Lower leg skin (tissue), 4 donors: ENCODE measurements at places on chromosomes 4 and X.

- no peak for DNase-seq
Measured at GRCh38 chr4:184688447-184688846, 38.9 kb downstream of the PRIMPOL start.

- DNase-seq: no peak
Measured at GRCh38 chr4:6542951-6543350, 32.0 kb upstream of the MAN2B2 start.

DNA sequence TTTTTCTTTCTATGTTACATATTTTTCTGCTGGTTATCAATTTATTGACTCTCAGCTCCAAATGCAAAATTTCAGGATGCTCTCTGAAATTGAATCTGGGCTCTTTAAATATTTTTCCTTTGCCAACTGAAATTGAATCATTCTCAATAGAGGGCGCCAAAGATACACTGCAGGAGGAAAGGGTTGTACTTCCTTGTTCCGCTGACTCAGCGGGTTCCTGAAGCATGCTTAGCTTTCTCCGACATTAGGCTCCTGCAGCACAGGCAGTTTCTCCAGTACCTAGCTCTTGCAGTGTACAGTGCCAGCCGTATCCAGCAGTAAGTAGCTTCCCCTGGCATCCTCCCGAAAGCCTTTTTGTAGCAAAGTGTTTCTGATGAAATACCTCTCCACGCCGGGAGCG is 28.8 kb upstream of the CFAP47 start:
- peak; percentile 13 for DNase-seq

GRCh38 chr4:157104541-157104940 is 28.6 kb downstream of the GLRB start:
- DNase-seq: no peak

DNA sequence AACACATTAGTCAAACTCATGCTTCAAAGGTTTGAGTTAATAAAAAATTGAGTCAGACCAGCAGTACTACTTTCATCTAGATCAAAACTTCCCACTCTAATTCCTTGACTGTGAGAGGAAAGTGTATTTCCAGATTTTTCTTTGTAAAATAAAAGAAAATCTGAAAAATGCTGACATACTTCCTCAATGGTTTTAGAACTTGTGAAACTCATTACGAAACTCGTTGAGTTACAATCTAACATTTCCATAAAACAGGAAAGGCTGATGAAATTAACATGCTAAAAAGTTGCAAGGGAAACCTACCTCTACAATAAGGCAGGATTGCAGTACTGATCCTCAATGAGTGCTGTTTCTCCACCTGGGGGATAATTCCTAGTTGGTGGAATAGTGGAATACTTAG is 217.8 kb upstream of the HCCS start:
- DNase-seq: no peak

- no peak for DNase-seq
Measured at GRCh38 chr4:54940996-54941865, 184.2 kb downstream of the KDR start.

- DNase-seq: no peak
Measured at GRCh38 chrX:149699761-149700160, 12.1 kb upstream of the MAGEA11 start.

GRCh38 chrX:110258552-110258951 is 59.3 kb downstream of the AMMECR1 start:
- DNase-seq: no peak

GRCh38 chr4:54543088-54543795 is 114.5 kb upstream of the KIT start:
- DNase-seq: no peak

DNA sequence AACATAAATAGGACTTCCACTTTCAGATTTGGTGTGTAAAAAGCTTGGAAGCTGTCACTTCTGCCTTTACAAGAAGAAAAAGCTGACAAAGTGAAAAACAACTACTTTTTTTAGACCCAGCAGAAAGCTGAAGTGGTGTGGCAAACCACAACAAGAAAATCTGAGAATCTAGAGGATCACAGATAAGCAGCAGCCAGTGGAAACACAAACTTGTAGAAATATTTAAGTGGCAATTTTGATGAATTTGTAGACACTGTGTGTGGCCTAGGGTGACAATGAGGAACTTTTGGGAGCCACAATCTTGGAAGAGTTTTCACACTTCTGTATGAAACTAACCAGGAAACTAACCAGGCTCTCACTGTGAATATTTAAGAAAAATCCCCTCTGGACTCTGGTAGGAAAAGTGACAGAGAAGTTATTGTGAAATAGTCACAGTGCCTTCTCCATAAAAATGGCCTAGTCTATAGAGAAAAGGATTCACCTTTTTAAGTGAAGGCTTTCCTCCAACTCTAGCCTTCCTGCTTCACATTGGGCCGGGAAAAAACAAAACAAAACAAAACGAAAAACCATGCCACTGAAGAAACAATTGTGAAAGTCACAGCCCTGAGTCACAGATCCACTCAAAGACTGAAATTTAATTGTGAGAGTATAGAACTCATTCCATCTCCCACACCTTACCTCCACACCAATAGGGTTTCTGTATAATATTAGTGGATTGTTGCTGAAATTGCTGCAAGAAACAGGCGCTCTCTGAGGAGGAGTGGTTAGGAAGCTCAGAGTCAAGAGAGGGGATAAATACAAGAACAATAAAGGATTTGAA is 26.7 kb upstream of the GUCY1A1 start:
- no peak for DNase-seq

DNA sequence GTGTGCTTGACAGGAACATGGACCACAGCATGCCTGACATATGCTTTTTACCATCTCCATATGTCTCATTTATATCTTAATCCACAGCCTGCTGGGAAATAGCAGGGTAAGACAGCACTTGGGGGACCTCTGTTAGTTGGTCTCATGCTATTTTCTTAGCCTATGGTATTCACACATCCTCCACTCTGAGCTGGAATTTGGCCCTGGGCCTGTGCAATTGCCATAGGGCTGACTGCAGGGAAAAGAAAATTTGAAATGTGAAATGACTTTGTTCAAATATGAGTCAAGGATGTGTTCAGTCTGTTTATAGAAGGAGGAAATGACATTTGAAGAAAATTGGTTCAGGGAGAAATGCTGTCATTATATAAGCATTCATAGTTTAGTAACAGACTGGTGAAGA is 9.6 kb upstream of the MAP7D3 start:
- no peak for DNase-seq

DNA sequence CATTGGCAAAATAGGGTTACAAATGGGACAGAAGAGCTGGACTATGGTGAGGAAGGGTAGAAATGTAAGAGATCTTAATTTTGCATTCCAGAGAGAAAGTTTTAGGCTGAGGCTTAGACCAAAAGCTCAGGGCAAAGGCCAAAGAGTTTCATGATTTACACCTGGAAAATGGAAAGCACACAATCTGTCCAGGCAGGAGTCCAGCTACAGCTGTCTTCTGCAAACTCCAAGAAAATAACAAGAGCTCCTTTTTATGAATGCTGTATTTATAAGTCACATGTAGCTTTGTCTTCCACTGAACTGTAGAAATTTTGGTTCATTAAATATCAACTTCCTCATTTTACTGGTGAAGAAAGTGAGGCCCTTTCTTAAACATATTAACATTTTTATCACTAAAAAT is 288.0 kb upstream of the ATOH1 start:
- no peak for DNase-seq

GRCh38 chrX:100098660-100099375 is 311.3 kb downstream of the PCDH19 start:
- no peak for DNase-seq

DNA sequence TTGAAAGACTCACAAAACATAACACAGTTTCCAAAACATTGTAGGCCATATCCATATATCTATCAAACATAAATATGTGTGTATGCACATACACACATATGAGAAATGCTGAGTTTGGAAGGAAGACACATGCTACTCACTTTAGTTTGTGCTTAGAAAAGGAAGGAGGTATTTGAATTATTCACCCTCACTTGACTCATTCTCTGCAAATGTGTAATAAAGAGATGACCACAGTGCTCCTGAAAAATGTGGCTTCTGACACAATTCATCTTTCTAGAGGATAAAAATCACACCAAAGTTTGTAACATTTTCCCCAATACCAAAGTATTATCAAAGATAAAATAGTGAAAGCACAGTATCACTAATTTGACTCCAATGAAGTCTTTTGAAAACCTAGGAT is 950.1 kb downstream of the FAT4 start:
- DNase-seq: no peak

GRCh38 chrX:136130931-136131833 is 16.2 kb upstream of the FHL1 start:
- DNase-seq: no peak
